Stimulated activated naive CD8-positive, alpha-beta T cell treated with anti-CD3 and anti-CD28 coated beads, Interleukin-15, amount 100 ng/mL, for 72 hours (primary cell): ENCODE measurements at places on chromosomes 16 and 17.

DNA sequence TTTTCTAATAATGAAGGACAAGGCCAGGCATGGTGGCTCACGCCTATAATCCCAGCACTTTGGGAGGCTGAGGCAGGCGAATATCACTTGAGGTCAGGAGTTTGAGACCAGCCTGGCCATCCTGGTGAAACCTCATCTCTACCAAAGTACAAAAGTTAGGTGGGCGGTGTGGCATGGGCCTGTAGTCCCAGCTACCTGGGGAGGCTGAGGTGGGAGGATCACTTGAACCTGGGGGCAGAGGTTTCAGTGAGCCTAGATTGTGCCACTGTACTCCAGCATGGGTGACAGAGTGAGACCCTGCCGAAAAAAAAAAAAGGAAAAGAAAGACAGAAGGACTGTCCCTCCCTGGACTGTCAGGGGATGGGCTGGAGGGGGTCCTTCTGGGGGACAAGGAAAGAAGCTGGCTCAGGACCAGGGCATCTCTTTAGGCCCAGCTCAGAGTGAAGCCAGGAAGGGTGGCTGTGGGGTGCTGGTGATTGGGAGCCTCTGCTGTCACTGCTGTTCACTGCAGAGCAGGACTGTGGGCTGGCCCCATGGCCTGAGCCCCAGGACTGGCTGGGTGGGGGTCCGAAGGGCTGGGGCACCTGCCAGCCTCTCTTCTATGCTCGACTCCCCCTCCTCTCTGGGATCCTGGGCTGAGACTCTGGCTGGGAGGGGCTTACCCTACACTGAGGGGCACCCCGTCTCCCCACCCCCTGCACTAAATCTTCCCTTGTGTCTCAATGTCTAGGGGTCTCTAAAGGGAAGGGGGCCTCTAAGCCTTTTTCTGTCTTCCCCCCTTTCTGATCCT is 909 bp upstream of the ARHGAP23 start:
- no peak for DNase-seq

- no peak for DNase-seq
These were observed 2103.1 kb downstream of the TP53TG3F start for GRCh38 chr16:35562471-35562870.

DNA sequence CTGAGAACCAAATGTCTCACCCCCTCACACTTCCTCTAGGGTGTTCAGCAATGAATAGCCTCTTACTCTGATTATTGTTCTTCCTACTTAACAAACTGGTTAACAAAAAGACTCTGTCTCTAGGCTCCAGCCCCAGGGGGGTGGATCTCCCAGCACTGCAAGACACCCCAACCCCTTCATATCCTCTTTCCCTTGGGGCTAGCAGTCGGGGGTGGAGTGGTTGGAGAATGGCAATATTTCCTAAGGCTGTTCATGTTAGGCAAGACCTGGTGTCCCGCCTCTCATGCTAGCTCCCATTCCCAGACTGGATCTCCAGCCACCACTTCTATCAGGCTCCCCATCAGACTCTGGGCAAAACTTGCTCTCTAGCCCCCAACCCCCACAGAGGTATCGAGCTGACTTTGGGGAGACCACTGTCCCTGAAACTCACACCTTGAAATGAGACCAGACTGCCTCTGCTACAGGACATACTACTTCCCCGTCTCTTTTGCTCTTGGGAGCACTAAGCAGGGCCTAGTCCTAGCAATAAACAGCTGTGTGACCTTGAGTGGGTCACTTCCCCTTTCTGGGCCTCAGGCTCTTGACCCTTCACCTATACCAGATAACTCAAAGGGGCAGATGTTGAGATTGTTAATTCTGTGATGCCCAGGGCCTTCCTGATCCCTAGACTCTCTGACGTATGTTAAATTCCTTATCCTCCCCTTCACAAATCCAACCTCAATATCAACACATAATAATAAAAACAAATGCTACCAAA is 2.4 kb downstream of the SLC25A35 start:
- no peak for DNase-seq

- no peak for DNase-seq
These were observed 54.5 kb upstream of the ADORA2B start for GRCh38 chr17:15890279-15890892.

DNA sequence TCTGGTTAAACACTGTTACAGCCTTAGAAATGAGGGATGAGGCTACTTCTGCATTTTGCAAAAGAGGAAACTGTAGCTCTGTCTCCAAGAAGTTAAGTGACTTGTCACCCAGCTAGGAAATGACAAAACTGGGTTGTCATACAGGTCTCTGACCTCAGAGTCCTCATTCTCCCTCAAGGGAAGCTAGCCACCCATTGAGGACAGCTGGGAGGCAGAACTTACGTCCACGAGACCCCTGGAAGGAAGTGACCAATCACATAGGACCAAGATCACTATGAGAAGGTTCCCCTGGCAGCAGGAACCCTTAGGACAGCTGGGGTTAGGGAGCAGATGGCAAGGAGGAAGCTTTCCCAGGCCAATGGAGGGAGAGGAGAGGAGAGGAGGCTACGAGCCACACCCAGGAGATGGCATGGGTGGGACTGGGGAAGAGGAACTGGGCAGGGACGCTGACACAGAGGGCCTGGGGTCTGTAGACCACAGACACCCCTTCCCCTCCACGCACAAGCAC is 11.2 kb downstream of the METTL22 start:
- no peak for DNase-seq

DNA sequence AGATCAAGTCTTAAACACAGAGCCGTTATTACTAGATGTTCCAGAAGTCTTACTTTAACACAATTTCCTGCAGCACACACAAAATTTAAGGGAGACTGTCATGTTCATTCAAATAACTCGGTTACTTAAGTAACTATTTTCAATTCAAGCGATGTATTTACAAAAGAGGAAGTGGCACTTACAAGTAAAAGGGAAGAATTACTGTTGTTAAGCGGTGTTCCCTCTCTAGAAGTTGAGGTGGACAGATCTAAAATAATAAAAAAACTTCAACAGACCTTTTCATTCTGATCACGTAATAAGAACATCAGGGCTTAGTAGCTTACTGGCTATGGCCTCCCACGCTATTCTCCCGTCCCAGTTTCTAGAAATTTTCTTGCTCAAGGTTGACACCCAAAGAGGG is 26.2 kb upstream of the TXNDC11 start:
- no peak for DNase-seq

- no peak for DNase-seq
These were observed 11.5 kb downstream of the RUSF1 start for GRCh38 chr16:31496670-31497069.

- no peak for DNase-seq
These were observed 50.6 kb downstream of the SMPD3 start for GRCh38 chr16:68397710-68398201.

DNA sequence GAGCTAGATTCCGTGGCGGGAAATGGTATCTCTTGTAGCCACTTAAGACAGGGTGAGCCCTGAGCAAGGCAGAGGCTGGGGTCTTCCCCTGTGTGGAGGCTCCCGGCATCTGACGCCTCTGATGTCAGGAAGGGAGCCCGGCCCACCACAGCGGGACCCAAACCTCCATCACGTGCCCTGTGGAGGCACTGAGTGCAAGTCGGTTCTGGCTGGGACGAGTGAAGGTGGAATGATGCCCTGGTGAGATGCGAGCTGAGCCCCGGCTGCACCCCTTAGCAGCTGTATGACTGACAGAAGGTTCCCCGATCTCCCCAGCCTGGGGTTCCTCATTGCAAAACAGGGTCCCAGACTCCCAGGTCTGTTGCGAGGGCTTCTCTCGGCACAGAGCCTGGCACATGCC is 187.4 kb upstream of the TNRC6C start:
- DNase-seq: no peak

DNA sequence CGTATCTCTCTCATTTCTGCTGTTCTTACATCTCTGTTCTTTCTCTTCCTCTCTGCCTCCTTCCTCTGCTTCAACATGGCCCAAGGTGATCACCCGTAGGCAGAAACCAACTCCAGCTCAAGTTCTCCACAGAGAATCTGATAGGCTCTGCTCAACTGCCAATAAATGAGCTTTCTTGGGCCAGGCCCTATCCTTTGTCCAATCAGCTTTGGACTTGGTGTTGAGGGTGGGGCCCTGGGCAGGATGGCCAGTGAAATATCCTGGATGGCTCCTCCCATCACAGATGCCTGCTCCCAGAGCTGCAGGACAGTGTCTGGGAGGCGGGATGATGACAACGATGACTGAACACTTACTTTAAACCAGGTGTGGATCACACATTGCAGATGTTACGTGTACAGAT is 17.4 kb upstream of the BRD7 start:
- no peak for DNase-seq
